ENCODE measurements at places on chromosomes 12 and 14.

- DNase-seq, result no peak
These were observed 1030.6 kb downstream of the VRK1 start for GRCh38 chr14:97827746-97828145.

GRCh38 chr12:52261208-52261484 lies 13.3 kb upstream of the KRT86 start:
- no peak for DNase-seq

DNA sequence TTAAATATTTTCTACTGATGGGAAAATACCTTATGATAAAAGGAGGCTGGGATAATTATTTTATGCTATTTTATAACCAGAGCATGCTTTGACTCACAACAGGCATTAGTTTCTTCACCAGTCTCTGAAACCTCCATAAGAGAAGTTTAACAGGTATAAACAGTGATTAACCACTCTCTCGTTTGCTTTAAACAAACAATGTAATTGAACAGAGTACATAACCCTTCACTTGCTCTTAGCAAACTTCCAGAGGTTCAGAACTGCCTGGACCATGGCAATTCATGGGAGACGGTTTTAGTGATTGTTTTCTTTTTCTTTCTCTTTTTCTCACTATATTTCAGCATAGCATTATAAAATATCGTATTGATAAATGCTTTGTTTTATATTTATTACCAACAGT lies 35.3 kb downstream of the CFAP251 start:
- no peak for DNase-seq

GRCh38 chr14:59566725-59567124 lies 9.9 kb downstream of the CCDC175 start:
- DNase-seq, result no peak

- no peak for DNase-seq
These were observed 148.8 kb upstream of the EGLN3 start for GRCh38 chr14:34099635-34100034.

DNA sequence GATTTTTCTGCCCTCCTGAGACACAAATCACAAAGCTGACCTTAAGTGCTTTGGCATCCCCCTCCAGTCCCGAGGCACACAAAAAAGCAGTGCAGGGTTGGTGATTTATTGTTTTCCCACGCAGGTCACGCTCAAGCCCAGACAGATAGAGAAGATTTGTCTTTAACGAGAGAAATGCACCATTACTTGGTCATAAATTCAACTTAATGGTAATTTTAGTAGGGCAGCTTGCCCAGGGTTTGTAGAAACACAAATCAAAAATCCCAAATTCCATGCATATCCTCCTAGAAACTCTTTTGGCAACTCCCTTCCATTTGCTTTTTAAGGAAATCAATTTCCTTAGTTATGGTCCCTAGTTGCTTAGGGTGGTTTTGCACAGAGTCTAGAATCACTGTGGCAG lies 132.6 kb downstream of the IGF1 start:
- DNase-seq, result no peak

- DNase-seq, result peak; percentile 35
These were observed 444 bp downstream of the DRAM1 start for GRCh38 chr12:101877806-101878242.

GRCh38 chr12:107759410-107759809 lies 1.5 kb downstream of the PRDM4 start:
- DNase-seq, result peak; percentile 60

DNA sequence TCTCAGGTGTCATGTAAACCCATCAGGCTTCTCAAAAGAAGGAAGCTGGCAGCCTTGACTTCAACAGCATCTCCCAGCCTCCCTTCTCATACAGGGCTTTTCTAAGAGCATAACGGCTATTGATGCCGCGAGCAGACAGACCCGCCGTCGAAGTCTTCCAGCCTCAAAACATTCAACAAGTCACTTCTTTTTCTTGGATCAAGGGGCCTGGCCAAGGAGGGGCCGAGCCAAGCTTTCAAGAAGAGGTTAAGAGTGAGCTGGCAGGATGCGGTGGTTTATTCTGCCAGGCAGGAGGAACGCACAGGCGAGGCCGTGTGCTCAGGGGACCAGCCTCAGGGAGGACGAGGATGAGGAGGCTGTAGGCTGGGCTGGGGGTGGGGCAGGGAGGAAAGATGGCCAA lies 102.9 kb upstream of the RFLNA start:
- no peak for DNase-seq

GRCh38 chr14:102948698-102949061 lies 26.2 kb downstream of the AMN start:
- DNase-seq, result no peak

- no peak for DNase-seq
These were observed 8.8 kb downstream of the BDKRB1 start for GRCh38 chr14:96264853-96265252.

DNA sequence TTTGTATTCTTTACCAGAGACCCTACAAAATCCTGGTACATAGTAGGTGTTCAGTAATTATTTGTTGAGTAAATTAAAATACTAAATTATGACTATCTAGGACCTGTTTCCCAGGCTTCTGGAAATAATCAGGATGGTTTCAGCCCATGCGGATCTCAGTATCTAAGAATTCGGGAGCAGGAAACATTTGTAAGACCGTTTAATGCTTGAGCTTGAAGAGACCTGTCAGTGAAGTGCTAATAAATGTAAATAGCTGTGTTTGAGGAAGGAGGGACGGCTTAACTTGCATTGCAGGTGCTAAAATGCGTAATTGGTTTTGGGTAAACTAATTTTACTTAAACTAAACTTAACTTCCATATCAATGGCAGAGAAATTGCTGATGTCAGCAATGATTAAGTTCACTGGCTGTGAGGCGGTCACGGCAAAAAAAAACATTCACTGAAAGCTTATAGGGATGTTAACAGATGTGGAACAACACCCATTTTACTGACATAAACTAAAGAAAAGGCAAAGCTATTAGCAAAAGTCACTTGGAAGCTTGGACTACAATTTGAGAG lies 28.6 kb upstream of the AEBP2 start:
- DNase-seq, result no peak

DNA sequence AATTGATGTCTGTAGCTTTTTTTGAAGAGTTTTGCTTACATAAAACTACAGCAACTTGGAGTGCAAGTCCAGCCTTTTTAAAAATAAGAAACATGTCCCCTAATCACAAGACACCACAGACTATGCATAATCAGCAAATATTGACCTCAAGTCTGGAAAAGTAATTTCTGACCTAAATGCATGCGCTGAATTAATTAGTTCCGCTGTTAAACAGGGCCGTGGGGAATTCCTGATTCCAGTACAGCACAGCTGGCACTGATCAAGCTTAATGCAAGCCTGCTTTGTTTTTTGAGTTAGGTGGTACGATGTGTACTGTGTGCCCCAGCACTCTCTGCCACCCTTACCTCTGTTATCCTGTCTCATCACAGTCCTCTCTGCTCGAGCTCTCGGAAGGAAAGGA lies 9.2 kb downstream of the MLH3 start:
- DNase-seq, result no peak

DNA sequence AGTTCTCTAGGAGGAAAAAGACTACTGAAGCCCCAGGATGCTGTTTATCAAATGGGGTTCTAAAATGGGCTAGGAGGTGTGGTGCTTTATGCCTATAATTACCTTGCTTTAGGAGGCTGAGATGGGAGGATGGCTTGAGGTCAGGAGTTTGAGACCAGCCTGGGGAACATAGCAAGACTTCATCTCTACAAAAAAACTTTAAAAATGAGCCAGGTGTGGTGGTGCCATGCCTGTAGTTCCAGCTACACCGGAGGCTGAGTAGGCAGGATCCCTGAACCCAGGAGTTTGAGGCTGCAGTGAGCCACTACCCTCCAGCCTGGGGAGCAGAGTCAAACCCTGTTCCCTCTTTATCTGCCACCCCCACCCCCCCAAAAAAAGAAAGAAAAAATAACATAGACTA lies 23.3 kb upstream of the SLC2A3 start:
- DNase-seq, result no peak

DNA sequence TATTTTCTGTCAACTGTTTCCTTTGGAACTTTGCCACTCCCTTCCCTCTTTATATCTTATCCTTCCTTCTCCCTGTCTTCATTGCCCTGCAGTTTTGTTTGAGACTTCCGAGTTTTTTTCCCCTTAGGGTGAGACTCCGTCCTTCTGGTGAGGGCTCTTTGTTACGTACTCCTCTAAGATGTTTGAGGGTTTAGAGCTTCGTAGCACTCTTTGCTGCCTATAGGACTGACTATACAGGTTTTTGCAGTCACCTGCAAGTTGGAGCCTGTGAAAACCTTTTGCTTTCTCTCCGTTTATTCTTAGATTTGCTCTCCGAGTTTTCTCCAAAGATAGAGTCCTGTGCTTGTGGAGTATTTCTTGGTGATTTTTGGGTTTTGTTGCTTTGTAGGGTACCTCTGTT lies 41.7 kb upstream of the MYRFL start:
- DNase-seq, result no peak

DNA sequence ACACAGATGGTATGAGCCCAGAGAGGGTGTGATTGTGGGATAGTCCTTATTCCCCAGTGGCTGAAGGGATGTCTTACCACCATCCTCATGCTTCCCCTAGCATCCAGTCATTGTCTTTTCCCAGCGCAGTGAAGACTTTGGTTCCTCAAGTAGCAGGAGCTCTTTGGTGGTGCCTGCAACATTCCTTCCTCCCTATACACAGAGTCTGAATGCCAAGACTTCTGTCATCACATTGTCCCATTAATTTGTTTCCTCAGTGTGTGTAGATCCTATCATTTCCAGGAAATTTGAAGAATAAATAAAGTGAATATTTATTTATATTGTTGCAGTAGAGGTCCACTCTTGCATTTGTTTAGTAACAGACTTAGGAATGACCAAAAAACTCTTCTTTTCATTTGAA lies 147.2 kb downstream of the DACT1 start:
- no peak for DNase-seq

DNA sequence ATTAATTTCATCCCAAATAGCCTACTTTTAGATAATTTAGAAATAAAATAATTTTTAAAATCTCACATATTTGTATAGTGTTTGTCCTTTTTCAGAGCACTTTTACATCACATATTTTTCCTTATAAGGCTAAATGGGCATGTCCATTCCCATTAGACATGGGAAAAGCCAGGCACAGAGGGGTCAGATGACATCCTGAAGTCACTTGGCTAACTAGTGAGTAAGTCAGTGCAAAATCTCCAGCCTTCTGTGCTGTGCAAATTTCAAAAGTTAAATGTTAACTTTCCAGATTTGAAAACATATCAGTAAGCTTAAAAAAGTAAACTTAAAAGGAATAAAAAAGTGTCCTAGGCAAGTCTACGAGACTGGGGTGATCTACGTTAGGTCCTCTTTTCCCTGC lies 117.4 kb downstream of the EMP1 start:
- no peak for DNase-seq

GRCh38 chr12:57193706-57194245 lies 22.8 kb upstream of the NXPH4 start:
- no peak for DNase-seq

DNA sequence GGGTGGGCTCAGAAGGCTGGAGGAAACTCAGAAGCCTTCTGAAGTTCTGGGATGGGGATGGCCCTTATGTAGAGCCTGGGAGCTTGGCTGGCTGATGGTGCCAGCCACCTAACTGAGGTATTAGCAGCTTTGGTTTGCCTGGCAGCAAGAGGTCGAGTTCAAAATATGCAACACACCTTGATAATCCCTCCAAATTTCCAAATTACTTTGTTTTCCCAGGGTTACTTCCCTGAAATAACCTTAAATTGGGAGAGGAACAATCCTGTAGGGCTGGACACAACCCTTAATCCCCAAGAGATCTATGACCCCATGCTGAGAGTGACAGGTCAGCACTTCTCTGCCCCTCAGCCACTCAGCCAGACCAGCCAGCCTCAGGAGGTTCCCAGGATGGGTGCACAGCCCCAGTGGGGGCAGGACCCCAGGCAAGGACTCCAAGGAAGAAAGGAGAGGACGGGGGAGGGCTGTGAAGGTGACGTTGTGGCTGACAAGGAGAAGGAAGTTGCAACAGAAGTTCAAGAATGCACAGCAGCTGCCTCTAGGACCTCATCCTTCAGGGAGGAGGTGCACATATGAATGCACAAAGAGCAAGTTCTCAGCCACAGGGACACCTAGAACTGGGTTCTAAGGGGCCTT lies 18.6 kb upstream of the KRT77 start:
- no peak for DNase-seq

GRCh38 chr12:6548966-6549683 lies 6.7 kb downstream of the IFFO1 start:
- peak; percentile 48 for DNase-seq

DNA sequence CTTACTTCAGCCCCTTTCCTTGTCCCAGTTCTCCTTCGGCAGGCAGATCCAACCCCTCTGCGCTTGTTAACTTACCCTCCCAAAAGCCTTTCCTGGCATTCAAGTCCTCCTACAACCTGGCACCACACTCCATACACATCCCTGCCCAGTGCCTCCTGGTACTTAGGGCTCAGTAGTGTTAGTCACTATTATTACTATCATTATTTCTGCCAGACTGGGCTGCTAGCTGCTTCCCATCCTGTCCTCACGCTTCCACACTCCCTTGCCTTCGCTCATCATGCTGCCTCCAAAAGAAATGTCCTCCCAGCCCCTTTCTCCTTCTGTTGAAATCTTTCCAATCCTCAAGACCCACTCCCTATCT lies 1.6 kb upstream of the HDAC7 start:
- DNase-seq, result no peak

- DNase-seq, result peak; percentile 18
These were observed 930 bp upstream of the MIA2 start for GRCh38 chr14:39232554-39233415.

- peak; percentile 80 for DNase-seq
These were observed 87.2 kb upstream of the FGD4 start for GRCh38 chr12:32312049-32312670.

GRCh38 chr12:132422381-132423043 lies 67.4 kb upstream of the FBRSL1 start:
- DNase-seq, result no peak

GRCh38 chr12:45216230-45216982 lies 511 bp downstream of the ANO6 start:
- peak; percentile 54 for DNase-seq

DNA sequence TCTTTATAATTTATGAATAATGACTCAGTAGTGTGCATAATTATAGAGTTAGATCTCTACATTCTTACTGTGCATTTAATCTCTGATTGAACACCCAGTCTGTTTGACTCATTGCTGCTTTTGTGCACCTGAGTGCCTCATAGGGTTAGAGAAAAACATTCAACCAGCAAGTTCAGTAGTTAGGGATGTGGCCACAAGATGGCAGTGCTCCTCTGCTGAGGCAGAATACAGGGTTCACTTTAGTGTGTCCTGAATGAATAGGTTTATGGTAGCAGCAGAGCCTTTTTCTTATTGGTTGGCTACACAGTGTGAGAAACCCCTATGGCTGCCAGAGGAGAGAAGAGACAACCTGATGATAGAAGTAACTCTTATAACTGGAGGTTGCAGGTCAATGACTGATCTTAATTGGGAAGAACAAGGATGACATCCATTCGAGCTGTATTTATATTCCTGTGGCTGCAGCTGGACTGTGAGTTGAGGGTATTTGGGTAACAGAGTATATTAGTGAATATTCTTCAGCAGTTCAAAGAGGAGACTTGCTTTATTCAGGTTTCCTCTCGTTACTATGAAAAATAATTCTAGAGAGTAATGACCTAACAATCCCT lies 194.9 kb upstream of the OR4E1 start:
- DNase-seq, result peak; percentile 56

DNA sequence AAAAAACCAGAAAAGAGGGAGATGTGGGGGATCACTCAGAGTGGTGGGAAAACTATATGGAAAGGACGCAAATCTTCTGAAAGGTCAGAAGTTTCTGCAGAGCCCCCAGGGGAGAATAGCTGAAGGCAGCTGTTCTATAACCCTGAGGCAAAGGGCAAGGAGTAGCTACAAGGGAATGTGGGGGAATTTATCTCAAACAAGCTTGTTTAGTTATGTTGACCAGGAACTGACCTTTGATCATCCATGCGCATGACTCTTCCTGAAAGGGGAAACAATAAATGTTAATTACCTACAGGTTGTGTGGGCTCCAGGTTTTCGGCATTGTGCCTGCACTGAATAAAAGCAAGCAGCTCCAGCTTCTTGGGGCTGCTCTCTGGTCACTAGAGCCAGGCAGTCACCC lies 968.5 kb downstream of the AACS start:
- DNase-seq, result no peak

Data from A549 (cell line).